ENCODE measurements at places on chromosomes 5 and 9.
A peak's percentile ranks its signal among the peaks of the same experiment; 100 is the strongest.

- DNase-seq = no peak
Observed at GRCh38 chr5:87241555-87241954, 26.1 kb upstream of the RASA1 start.

DNA sequence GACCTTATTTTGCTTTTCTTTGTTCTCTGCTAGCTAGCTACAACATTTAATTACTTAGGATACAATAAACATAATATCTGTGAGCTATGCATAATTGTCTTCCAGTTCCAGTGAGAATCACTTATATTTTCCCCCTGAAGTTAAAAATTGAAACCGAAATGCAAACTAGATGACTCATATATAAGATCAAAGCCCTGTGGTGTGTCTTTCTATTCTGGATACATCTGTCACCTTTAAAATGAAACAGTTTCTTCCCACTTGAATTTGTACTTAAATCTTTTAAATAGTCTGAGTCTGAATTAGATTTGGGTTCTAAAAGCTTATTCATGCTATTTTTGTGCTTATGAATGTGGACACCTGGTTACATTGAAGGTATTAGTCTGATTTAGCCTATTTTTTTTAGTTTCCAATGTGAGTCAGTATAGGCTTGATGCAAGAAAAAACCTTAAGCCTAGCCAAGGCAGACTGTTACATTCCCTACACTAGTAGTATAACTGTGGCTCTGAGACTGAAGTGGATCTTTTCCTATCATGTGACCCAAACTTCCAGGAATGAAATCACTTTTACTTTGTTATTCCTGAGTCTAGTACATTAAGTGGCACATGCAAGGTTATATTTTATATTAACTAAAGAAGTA lies 703.5 kb upstream of the RGMB start:
- no peak for DNase-seq

DNA sequence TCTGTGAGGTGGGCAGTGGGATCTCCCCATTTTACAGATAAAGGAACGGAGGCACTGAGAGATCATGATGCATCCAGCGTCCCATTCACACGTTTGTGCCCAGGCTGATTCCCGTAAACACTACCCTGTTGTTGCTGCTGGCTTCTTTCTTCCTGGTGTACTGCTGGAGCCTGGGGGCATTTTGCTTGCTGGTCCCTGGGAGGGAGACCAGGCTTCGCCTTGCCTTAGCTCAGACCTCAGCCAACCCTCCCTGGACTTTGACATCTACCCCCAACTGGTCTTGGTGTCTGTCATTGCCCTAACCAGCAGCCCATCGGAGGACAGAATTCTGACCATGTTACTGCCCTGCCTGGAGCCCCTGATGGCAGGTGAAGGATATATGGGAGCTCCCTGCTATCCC lies 82.4 kb downstream of the ZNF618 start:
- no peak for DNase-seq

DNA sequence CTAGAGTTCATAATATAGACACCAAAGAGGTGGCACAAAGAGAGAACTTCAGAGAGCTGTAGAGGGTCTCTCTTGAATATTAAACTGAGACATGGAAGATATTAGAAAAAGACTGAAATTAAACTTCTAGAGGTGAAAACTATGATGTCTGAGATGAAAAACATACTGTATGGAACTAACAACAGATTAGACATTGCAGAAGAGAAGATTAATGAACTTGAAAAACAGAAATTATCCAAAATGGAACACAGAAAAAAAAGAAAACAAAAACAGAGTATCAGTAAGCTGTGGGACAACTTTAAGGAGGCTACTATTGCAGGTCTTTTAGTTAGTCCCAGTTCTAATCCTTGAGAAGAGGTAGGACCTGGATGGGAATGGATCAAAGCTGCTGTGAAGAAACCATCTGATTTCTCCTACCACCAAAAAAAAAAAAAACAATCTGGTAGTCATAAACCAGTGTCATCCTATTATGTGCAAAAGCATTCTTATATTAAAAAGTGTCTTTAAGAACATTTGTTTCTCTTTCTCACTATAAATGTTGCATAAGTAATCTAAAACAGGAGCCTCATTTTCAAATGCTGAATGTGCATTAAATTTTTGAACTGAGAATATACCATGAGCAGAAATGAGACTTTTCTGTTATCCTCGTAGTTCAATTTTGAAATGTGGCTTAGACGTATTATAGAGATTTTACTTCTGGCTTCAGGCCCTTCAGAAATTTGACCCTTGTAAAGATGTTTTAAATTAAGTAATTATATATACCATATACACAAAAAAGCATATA lies 96.2 kb downstream of the ERMP1 start:
- no peak for DNase-seq

DNA sequence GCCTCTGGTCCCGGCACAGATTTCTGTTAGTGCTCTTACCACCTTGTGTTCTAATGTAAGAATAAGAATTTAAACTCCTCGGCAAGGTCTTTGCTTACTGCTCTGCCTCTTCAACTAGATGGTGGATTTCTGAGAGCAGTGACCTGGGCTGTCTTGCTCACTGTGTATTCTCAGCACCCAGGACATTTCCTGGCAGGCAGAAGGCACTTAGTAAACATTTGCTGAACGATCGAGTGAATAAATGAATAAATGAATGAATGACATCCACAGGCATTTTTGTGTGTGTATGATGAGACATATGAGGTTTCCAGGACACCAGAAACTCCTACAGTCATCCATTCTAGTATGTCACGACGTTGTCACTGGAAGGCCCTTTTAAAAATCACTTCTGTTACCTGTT lies 143.2 kb downstream of the BOD1 start:
- DNase-seq = no peak

- no peak for DNase-seq
Observed at GRCh38 chr5:75885321-75885720, 168.1 kb upstream of the POC5 start.

DNA sequence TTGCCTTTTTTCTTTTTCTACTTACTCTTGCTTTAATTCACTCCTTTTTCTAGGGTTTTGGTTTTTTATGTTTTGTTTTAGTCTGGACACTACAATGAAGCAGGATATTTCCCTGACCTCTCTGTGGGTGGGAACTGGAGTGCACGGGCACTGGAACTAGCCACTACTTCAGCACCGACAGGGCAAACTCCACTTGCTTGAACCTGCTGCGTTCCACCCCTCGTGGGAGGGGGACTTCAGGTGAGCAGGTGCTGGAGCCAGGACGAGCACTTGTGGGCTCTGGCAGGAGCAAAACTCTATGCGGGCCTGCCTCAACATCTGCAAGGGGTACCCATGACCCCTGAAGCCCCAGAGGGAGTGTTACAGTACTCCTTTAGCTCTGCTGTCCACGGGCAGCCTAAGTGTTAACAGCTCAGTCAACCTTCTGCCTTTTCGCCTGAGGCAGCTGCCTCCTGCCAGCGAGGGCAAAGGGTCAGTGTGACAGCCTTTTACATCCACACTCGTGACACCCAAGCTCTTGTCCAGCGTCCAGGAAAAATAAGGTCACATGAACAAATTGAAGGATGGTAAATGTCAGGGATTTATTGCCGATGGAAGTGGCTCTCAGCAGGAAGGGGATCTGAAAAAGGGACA lies 144.1 kb upstream of the NFIL3 start:
- no peak for DNase-seq

DNA sequence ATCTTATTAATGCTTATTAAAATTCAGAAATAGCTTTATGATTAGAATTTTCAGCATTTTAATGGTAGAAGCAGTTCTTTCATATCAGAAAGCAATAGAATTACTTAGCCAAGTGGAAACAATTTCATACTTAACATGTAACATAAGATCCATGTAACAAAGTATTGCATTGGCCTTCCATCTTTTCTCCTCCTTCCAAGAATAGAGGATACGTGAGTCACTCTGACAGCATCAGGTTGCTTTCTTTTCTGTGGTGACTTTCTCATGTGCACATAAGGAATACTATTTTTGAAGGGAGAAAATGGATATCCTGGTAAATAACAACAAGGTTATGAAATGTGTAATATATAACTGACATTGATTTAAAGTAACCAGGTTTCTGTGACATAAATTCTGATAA lies 272.2 kb downstream of the ANXA1 start:
- DNase-seq = no peak

DNA sequence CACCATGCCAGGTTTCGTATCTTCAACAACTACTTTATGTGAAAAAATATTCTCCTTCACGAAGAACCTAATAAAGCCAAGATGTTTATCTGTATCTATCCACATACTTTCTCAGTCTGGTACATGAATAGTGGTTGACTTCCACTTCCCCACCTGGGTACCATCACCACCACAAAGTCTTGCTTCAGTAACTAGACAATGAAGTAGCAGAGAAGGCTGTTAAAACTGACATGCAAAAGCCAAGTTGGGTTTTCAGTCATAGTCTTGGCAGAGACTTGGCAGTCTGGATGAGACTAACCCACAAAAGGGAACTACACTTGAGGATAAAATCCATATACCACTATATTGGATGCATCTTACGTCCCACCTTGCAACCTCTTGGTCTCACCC lies 5.0 kb downstream of the P4HA2 start:
- DNase-seq = no peak

DNA sequence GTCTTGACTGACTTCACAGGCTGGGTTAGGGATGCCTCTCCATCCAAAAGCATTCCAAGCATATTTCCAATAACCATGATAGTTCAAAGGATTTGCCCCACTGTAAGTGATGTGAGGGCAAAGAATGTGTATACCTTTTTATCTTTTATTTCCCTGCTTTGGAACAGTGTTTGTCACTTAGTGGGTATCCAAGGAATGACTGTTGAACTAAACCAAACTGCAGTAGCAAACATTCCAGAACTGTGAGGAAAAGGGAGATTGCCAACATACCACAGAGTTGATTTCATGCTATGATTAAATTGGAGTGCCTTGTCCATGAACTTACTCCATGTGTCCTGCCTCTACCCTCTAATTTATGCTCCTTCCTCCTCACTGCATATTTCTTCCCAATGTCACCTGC lies 400.0 kb downstream of the KIAA0825 start:
- no peak for DNase-seq

GRCh38 chr9:119736491-119737454 lies 367.5 kb upstream of the BRINP1 start:
- DNase-seq = peak; percentile 43

- no peak for DNase-seq
Observed at GRCh38 chr5:92364986-92365550, 982.0 kb upstream of the ARRDC3 start.

DNA sequence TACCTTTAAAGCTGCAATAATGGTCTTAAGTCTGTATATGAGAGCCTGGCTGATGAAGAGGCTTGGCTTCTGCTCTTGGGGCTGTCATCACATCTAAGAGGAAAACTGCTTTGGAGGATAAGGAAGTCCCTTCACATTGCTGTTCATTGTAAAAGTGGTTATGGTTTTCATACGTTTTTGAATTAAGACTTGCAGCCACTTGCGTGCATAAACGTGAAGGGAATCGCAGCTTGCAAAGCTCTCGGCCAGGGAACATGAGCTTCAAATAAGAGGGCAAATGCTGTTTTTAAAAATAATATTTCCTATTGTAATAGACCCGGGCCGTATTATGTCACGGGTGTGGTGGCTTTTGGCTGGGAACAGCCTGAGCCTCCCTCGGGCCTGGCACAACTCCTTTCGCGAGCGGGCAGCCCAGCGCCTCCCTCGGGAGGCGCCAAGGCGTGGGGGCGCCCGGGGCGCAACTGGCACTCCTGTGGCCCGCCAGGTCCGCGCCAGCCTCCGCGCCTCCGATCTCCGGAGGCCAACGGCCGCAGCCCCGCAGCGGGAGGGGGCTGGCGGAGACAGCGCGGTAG lies 538 bp upstream of the ARHGEF28 start:
- DNase-seq = no peak

- no peak for DNase-seq
Observed at GRCh38 chr9:135144581-135145170, 57.2 kb downstream of the OLFM1 start.

DNA sequence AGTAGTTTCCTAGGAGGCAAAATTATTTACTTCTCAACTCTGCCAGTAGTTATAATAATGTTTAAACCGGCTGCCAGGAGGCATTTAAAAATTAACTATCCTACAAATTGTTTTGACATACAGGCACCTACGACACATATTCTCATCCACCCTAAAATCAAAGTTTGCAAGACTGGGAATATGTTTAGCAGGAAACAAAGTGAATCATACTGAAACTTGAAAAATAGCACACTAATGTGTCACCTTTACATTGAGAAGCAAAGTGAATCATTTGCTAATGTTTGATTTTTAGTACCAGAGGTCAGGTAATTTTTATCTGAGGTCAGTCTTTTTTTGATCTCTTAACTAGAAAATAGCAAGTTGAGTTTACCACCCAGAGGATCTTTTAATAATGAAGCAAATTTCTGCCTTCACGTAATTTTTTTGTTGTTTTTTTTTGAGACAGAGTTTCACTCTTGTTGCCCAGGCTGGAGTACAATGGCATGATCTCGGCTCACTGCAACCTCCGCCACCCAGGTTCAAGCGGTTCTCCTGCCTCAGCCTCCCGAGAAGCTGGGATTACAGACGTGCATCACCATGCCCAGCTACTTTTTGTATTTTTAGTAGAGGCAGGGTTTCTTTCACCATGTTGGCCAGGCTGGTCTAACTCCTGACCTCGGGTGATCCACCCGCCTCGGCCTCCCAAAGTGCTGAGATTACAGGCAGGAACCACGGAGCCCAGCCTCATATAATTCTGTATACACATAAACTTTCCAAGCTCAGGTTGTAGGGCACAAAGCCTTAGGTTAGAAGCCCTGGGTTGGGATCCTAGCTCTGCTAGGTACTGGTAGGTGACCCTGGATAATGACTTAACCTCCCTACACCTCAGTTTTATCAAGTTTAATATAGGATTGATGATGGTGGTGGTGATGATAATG lies 124.3 kb downstream of the UGCG start:
- DNase-seq = peak; percentile 38

- DNase-seq = no peak
Observed at GRCh38 chr9:108160039-108160438, 670.5 kb upstream of the KLF4 start.

DNA sequence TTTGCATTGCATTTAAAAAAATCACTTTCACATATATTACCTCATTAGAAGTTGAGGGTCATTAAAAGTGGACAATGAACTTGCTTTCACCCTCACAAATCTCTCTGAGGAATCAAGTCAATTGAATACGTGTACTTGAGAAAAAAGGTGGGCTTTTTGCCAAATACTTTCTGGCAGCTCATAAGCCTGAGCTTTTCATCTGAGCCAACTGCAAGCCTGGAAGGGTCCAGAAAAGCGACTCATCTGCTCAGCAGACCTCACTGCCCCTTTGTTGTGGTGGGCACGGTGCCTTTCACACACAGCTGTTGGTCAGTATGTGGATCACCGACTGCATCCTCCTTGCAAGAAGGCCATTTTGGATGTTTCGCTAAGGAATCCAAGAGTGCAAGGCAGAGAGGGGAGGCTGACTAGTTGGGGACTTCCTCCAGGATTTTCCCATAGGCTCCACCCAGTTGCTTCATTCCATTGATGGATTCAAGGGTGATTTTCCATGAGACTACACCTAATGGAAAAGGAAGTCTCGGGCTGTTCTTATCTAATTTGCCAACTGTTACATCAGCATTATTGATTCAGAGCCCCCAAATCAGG lies 564.7 kb downstream of the PDE4D start:
- DNase-seq = no peak

- DNase-seq = no peak
Observed at GRCh38 chr5:7663808-7664207, 187.1 kb downstream of the CFAP90 start.
